Dermis microvascular lymphatic vessel endothelial cell (primary cell): ENCODE measurements at places on chromosomes 7 and 10.

DNA sequence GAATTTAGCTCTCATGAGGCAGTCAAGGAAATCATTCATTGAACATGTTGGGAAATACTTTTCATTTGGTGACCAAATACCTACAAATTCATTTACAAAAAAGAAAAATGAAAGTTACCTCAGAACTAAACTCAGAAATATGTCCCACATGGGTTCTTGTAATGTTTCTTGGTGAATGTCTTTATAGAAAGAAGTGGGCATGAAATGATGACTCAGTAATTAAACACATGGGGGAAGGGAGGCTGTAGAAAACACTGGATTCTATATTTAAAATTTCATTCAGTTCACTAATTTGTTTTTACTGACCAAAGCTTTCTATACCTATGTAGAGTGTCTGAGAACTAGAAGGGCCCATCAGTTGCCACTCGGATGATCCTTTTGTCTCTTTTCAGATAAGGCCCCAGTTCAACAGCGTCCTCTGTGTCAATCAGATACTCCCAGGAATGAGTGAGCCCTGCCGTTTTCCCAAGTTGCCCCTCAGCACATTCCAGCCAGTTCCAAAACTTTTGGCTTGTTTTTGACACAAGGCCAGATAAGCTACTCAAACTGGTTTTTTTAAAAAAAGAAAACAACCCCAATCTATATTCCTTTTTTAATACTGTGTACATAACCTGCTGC, 49.3 kb upstream of the AGBL3 start:
- DNase-seq, result no peak

DNA sequence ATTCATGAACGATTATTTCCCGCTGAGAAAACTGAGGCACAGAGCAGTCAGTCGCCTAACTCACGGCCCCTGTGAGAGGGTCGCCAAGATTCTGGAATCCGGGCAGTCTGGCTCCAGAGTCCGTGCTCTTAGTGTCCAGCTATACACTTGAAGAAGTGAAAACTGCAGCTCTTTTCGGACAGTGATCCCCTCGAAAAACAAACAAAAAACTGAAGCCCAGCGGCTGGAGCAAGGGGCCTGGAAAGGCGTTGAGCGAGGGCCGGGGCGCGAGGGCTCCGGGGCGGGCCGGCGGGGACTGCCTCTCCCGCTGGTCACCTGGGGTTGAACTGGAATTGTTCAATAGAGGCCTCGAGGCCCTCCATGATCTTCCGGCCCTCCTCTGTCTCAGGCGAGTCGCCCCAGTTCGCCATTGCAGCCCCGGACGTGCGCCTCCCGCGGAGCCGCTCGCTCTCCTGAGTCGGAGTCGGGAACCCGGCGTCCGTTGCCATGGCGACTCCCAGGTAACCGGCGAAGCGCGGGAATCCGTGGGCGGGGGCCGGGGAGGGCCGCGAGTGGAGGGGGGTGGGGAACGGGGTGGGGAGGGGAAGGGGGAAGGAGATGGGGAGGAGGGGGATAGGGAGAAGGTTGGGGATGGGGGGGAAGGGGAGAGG, 881 bp downstream of the C10orf67 start:
- DNase-seq, result no peak

DNA sequence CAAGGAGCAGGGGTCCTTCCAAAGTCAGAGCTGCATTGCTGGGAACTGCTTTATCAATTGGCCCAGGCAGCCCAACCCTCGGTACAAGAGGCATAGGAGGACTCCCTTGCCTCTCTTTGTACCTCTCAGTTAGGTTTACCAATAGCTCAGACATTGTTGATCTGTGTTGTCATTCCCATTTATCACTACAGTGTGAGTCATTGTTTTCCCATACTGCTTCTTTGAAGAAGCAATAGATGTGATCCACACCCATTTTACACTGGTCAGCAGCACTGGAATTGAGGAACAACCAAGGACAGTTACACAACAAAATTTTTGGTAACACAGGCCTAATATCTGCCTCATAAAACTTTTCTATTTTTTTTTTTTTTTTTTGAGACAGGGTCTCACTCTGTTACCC, 307.2 kb downstream of the SNX13 start:
- DNase-seq, result no peak

GRCh38 chr7:127862525-127862924, 168.7 kb downstream of the LRRC4 start:
- DNase-seq, result no peak

DNA sequence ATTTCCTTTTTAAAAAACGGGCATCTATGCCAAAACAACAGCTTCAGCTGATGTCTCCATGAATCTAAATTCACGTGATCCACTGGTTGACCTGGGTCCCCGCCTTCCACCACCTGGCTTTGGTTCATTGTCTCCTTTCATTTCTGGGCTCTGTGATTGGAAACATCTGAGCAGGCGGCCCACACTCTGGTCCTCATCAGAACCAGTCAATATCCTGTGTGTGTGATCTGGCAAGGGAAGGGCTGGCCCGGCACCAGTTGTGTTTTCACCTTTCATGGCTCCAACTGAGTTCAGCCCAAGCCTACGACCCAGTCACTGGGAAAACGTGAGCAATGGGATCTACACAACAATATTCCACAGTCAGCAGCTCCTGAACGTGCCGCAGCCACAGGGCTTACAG, 46.2 kb downstream of the PARP12 start:
- DNase-seq, result peak; percentile 33

DNA sequence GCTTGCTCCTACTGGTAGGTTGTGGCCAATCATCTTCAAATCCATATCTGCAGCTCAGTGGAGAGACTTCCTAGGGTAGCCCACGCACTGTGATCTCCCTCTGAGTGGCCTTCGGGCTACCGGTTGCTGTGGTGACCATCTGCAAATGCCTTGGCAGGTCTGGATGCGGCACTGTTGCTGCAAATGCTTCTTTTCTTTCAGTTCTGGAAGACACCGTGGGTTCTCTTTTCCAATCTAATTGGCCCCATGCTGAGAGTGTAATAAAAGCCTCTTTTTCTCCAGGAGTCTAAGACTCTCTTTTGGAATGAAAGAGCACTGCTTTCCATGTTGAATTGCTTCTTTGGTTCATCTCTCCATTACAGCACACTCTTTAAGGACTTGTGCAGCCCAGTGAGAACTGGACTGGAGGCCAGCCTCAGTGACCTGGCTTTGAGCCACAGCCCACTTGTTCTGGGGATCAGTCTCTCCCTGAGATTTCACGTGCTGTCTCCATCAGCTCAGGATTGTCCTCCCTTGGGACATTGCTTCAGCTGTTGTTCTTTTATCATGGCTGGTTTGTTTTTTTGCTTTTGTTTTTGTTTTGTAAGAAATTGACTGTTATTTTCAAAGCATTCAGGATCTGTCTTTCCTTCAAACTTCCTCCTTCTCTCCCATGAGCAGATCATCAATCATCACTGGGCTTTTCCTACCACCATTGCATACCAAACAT, 286.6 kb downstream of the BMPER start:
- no peak for DNase-seq
